ENCODE measurements at places on chromosomes 16 and 17.
A peak's percentile ranks its signal among the peaks of the same experiment; 100 is the strongest.

- no peak for DNase-seq
These were observed 20.7 kb upstream of the SLC35B1 start for GRCh38 chr17:49728425-49728824.

DNA sequence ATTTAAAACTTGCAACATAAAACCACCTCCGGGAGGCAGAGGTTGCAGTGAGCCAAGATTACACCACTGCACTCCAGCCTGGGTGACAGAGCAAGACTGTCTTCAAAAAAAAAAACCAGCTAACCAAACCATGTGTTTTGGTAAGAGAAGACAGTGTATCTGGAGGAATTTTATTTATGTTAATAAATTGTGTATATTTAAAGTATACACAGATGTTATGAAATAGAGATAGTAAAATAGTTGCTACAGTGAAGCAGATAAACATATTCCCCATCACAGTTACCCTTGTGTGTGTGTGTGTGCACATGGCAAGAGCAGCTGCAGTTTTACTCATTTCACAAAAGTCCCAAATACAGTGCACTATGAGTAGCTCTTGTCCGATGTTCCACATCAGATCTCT, 54.8 kb upstream of the CRISPLD2 start:
- DNase-seq = no peak

DNA sequence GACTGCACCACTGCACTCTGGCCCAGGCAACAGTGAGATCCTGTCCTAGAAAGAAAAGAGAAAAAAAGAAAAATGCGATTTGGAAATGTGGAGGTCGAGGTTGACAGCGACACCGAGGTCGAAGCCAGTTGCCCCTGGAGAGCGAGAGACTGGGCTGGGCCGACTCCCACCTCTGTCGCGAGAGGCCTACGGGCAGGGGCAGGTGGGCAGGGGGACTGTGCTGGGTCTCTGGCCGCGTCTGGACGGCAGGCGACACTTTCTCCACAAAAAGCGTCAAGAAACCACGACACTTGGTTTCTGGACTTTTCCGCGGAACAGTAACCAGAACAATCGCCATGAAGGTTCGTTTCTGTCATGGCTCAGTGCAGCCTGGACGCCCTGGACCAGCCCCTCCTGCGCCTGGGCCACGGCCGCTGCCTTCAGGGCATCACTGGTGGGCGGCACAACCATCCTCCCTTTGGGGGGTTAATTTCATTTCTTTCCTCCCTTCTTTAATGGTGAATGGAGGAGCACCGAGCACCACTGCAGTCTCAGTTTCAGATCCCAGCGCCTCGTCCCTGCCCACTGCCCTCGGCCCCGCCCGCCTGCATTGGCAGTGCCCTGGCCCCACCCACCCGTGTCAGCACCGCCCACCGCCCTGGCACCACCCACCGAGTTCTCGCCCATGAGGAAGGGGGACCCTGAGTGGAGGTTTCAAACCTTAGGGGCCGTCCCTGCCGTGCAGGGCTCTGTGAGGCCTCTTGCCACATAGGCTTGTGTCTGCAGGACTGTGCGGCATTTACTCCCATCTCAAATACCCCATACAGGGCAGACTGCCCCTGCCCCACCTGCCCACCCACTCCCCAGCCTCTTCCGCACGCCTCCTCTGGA, 18.5 kb upstream of the CDH15 start:
- DNase-seq = no peak

DNA sequence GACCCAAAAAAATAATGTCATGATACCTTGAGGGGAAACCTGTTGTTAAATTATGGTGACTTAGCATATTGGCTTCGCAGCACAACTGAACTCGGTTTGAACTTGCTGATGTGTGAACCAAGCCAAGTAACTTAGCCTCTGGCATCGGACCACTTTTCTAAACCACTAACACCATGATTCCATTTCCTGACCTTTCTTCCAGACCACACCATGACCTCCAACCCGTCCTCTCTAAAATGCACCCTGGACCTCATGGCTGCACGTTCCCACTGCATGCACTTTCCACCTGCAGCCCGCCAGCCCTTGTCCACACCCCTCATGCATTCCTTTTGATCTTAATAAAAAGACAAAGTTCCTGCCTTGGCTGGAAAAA, 29.3 kb downstream of the DYNLRB2 start:
- no peak for DNase-seq

- DNase-seq = peak; percentile 66
These were observed 3.2 kb upstream of the DBNDD1 start for GRCh38 chr16:90022209-90023077.

GRCh38 chr17:17110520-17110919, 68.3 kb downstream of the MPRIP start:
- DNase-seq = no peak

- DNase-seq = no peak
These were observed 313.1 kb downstream of the MAF start for GRCh38 chr16:79287424-79287917.

DNA sequence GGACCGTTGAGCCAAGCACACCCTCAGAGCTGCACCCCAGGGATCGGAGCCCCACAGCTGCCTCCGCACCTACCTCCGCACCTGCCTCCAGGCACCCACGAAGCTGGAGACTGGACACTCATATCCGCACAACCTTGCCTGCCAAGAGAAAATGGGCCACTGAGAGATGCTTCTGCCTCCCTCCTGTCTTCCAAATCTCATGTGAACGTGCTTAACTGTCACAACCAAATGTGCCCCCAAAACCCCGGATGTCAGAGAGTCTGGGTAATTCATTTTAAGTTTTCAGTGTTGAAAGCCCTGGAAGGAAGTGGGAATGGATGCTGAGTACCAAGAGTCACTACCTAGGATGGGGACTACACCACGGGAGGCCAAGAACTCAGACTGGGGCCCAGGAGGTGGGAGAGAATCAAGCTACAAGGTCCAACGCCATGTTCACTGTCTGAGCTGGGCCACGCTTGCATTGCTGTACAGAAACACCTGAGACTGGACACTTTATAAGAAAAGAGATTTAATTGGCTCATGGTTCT, 49.5 kb upstream of the MEAK7 start:
- peak; percentile 37 for DNase-seq

DNA sequence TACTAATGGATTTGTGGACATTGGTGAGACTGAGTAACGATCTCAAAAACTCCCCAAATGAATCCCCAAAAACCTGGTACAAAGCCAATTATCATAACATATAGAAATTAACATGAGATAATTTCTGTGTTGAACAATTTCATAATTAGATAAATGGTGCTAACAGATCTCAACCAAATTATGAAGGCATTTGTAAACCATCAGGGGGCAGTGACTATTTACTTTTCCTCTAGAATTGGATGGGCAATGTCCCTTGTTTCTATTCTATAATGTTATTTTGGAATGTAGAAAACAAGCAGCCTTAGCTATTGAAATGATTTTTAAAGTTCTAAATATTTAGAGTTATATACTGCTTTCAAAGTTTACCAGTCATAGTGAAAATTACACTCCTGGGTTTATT, 57.8 kb downstream of the MYH10 start:
- no peak for DNase-seq

DNA sequence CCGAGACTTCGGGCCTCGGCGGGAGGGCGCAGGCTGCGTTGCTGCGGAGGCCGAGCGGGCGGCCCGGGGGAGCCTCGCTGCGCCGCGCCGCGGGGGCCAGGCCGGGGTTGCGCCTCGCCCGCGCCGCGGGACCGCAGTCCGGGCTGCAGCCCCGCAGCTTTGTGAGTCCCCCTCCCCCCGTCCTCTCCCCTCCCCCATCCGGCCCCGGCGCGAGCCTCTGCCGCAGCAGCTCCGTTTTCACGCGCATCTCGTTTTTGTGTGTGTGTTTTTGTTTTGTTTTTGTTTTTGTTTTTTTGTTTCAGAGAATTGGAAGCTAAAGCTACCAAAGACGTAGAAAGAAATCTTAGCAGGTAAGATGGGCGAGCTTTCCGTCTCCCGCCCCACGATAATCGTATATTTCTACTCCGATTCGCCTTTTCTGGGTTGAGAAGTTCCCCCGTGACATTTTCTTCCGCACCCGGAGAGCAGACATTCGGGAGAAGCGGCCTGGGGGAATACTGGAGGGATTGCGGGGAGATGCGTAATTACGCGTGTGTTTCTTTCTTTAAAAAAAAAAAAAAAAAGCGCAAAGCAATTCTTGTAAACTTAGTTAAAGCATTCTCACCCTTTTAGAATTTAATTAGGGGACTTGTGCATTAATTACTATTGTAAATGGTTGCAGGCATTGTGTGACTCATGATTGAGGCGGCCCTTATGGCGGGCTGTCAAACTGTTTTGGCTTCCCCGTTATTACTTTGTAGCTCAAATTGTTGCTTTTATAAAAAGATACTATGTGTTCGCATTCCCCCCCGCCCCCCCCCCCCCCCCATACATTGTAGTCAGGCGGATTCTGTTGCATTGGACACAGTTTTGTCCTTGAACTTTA, 732 bp downstream of the TNRC6A start:
- peak; percentile 8 for DNase-seq

DNA sequence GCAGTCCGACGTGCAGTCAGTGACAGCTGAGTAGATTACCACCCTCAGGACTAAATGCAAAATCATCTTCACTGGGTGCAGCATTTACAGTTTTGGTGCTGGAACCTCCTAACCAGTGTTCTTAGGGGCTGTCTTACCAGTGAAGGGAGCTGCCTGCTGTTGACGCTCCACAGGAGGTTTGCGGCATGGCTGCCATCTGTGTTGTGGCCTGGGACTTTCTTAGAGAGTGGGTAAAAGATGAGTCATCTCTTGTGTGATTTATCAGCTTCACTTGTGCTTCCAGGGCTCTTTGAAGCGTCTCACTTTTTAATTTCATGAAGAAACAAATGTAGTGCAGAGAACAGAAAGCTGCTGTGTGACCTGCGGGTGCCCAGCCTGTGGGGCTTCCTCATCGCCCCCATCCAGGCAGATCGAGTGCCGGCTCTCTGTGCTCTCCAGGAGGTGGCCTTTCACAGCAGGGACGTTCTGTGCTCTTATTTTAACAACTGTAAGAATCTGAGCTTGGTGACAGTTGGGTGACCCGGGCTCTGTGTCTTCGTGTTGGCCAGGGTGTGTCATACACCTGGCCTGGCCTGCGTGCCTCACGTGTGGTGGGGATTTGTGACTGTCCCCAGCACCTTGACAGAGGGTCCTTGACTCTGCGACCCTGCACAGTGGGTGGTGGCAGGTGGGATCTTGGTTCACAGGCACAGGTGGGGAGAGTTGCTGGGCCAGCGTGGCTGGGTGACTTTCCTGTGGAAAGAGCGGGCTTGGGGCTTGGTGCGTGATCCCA, 24.3 kb upstream of the ZNF750 start:
- DNase-seq = peak; percentile 82

- DNase-seq = no peak
These were observed 77.1 kb downstream of the NXN start for GRCh38 chr17:902463-902862.

DNA sequence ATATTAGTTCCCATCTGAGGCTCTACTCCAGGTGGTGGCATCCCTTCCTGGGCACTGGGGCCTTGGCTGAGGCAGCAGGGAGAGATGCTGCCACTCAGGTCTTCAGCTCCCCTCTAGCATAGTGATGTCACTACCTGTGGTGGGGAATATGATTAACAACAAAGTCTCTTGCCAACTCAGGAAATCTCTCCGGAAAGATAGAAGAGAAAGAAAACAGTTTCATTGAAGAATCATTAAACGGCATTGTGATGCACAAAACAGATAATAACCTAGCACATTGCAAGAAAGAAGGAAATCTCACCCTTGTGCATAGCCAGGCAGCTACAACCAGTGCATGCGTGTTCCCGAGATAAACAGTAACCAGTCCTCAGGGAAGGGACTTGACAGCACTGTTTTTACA, 12.2 kb upstream of the ZNF267 start:
- no peak for DNase-seq

- DNase-seq = no peak
These were observed 20.6 kb downstream of the RTN4RL1 start for GRCh38 chr17:2004435-2004952.

- DNase-seq = peak; percentile 38
These were observed 280.2 kb downstream of the SEC14L1 start for GRCh38 chr17:77420804-77421629.

GRCh38 chr17:70606086-70606485, 436.8 kb downstream of the KCNJ2 start:
- no peak for DNase-seq

- no peak for DNase-seq
These were observed 361.3 kb downstream of the PMP22 start for GRCh38 chr17:14903854-14904253.

GRCh38 chr17:17401271-17401781, 75.5 kb upstream of the MED9 start:
- DNase-seq = no peak

- DNase-seq = no peak
These were observed 331.8 kb downstream of the TMEM114 start for GRCh38 chr16:8258523-8258922.

- no peak for DNase-seq
These were observed 252.4 kb downstream of the IRF8 start for GRCh38 chr16:86151239-86151851.

DNA sequence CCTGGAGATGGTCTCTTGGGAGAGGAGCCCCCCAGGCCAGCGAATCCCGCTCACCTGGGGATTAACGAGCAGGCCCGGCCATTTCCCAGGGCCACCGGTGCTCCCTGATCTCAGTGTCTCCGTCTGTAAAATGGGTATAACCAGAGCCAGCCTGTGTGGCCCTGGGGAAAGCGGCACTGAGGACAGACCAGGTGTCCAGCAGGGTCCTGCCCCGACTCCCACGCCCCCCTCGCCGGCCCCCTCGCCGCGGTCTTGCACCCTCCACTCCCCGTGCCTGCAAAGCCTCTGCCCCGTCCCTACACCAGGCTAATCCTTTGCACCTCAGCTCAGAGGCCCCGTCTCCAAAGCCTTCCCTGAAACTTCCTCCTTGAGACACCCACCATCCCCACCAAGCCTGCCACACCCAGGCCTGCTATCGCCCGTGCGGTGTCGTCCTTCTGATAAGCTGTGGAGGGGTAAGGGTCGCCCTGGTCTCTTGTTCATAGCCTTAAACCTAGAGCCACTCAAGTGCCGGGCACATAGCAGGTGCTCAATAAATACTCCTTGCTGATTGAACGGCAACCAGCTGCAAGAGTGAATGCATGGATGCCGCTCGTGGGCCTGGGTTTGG, 259.1 kb downstream of the C16orf95 start:
- DNase-seq = no peak

GRCh38 chr16:78813661-78814311, 714.3 kb downstream of the WWOX start:
- no peak for DNase-seq

GRCh38 chr17:79931817-79932309, 92.6 kb upstream of the CBX4 start:
- DNase-seq = no peak

GRCh38 chr17:79732804-79733691, 2.3 kb downstream of the ENPP7 start:
- DNase-seq = no peak

DNA sequence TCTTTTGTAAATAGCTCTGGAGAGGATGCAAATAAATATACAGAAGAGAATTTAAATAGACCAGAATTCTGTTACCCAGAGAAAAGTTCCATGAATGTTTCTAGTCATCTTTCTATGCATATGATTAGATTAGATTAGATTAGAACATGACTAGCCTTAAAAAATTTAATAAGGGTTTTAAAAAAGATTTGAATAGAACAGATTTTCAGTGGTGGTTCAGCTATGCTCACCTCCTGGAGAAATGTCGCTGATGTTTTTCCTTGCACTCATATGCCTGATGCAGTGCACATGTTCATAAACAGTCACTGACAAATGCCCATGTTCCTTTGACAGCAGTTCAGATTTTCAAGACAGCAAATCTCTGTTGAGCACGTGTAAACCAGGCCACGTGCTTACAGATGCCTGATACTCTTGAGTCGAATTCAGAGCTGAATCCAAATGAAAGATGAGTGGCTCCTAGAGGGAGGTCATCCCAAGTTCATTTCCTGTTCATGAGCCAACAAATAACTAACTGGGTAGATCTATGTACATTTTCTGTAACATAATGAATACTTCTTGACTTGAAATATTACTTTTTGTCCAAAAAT, 19.9 kb upstream of the RAB11FIP4 start:
- no peak for DNase-seq

Measured in activated effector memory CD4-positive, alpha-beta T cell treated with Interleukin-2 at 50 U/mL for 16 hours (primary cell).